ENCODE measurements at places on chromosomes 13 and 19.

DNA sequence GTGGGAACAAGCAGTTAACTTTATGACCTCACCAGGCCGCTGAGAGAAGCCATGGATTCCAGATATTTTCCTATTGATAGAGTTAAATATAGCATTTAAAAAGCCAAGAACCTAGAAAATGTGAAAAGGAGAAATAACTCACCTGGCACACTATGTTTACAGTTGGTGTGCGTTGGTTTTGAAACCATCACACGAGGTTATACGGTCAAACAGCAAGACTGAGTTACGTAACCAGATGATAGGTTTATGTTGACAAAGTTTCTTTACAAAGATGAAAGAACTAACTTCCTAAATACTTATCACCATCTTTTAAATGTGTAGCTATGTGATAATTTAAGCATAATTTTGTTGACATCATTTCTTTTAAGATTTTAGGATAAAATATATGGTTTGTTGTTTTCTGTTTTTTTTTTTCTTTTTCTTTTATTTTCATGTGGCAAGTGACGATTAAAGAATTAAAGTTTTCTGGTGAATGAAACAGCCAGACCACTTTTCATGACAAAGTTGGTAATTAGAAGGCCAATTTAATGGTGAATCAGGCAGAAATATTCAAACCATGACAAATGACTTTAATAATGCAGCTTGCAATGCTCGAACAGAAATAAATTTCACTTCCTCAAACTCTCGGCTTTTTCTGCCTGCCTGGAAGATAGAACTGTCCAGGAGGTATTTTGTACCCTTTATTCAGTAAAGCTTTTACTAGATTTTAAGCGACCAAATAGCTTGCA lies 339.1 kb upstream of the OBI1 start:
- DNase-seq = no peak

DNA sequence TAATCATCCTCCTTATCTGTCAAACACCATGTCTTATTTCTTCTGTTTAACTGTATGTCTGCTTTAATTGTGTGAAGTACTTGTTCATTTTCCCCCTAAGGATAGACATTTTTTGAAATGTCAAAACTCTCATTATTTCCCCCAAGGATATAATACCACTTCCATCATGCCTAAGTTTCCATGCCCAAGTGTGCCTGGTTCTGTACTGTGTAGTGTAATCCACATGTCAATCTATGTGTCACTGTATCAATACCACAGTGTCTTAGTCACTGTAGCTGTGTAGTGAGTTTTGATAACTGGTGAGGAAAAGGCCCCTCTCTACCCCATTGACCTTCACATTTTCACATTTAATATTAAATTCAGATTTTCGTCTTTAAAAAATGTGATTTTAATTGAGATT lies 1265.5 kb downstream of the PCDH9 start:
- DNase-seq = no peak

GRCh38 chr19:3098515-3099346 lies 4.6 kb downstream of the GNA11 start:
- peak; percentile 23 for DNase-seq

DNA sequence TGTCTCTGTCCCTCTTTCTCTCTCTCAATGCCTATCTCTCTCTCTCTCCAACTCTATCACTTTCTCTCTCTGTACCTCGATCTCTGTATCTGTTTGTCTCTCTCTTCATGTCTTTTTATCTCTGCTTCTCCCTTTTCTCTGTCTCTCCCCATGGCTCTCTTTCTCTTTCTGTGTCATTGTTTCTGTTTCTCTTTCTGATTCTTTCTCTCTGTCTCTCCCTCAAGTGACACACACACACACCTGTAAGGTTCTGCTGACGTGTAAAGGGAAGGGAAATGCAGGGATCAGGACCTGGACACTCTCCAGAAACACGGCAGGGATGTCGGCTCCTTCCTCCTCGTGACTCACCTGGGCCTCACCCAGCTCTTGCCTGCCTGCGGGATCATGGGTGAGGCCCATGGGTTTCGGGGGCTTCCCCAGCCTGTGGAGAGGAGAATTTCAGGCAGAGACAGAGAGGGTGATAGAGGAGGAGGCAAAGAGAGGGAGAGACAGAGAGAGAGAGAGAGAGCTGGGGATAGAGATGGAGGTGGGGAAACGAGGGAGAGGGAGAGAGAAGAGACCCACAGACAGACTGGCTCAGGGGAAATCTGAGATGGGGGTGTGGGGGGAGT lies 5.4 kb upstream of the PLAUR start:
- no peak for DNase-seq

GRCh38 chr19:6767081-6767356 lies 216 bp downstream of the SH2D3A start:
- DNase-seq = no peak

GRCh38 chr13:60453490-60453889 lies 56.5 kb downstream of the TDRD3 start:
- no peak for DNase-seq

- DNase-seq = no peak
Measured at GRCh38 chr19:42277821-42278451, 8.9 kb downstream of the CIC start.

DNA sequence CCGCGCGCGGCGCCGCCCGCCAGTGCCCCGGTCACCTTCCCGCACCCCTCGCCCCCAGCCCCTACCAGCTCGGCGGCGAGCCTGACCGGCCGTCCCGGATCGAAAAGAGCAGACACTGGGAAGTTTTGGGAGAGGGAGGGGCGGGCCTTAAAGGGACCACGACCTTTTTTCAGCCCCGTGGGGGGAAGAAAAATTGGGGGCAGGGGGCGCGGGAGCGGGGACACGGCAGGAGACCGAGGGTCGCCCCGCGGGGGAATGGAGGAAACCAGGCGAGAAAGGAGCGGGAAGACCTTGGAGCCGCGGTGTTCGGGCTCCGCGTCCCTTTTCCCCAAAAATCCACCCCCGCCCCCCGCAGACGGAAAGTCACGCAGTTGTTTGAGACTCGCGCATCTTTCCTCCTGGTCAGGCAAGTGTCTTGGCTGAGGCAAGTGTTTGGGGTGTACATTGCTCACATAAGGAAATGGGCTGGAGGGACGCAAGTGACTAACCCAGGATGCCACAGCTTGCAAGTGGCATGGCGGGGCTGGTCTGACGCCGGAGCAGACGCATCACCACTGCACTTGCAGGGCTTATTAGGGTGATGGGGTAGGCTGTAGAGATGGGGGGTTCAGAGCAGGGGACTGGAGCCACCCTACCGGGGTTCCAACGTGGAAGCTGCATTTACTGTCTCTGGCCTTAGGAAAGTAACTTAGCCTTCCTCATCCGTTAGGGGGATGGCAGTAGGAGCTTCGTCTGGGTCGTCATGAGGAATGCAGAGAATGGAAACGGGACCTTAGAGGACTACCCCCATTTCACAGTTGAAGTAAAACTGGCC lies 2.7 kb upstream of the HNRNPL start:
- DNase-seq = peak; percentile 30

DNA sequence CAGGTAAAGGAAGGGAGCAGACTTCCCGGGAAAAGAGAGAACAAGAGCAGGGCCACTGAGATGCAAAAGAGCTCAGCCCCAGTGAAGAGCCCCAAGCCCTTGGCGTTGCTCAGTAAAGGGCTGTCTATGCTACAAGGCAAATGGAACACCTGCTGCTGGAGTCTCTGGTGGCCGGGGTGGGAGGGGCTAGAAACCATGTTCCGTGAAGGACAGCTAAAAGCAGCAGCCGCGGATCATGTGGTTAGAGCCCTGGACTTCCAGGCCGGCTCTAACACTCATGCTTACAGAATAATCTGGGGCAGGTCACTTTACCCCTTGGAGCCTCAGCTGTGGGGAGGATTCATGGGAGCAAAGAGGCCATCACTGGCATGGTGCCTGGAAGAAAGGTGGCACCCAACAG lies 17.8 kb downstream of the POU2F2 start:
- no peak for DNase-seq

GRCh38 chr19:7494416-7495098 lies 5.7 kb upstream of the PEX11G start:
- no peak for DNase-seq

GRCh38 chr13:103788061-103788652 lies 721.9 kb upstream of the SLC10A2 start:
- no peak for DNase-seq

DNA sequence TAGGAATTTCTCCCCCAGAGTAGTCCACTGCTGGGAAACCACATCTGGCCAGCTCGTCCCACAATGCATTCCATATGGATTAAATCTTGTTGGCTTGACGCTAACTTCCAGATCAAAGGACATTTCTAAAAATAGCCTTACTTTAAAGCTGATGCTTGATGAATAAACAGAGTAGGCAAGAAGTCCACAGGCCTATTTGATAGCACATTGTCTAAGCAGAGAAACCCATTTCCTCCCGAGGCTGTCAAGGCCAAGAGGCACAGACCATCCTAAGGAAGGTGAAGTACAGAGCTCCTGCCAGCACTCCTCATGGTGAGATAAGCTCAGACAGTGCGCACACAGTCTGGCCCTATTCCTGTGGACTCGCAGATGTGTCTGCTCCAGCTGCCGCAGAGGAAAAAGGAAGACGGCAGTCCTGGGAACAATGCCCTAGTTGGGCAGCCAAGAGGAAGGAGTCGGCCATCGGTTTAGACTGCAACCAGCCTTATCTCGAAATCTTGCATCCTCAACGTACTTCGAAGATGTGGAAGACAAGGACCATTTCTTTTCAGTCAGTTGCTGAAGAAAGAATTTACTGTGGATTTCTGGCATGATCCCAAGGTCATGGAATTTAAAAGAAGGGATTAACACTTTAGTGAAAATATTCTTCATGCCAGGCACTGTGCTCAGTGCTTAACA lies 156.8 kb downstream of the RGCC start:
- no peak for DNase-seq

DNA sequence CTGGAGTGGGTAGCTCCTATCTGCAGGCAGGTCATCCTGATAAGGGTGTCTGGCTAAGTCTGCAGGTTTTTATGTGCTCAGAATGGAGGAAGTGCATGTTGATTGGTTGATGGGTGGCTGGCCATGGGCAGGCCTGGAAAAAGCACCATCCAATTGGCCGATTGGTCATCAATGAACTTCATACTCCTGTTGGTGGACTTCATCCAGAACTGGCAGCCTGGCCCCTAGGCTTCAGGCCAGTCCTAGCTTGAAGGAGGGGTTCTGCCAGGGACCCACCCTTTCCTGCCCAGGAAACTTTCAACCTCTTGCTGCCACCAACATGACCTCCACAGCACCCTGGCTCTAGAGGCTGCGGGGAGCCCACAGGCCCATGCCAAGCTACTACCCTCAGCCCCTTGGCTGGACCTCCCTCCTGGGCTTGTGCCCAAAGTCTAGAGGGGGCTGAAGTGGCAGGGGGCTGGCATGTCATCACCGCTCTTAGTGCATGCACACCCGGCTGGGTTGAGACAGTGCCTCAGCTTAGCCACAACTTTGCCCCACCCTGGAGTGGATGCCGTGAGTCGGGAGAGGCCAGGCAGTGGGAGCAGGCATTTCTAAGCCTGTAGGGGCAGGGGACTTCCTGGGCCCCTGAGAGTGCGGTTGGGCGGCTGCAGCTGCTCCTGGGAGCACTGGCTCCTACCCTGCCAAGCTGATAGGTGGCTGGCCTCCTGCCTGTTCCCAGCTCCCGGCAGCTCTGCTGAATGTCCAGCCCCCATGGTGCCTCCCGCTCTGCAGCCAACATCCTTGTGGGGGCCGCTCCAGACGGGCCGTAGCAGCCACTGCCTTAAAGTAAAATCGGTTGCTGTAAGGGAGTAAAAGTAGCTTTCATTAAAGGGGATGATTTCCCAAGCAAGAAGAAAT lies 13.2 kb downstream of the DNAJC15 start:
- DNase-seq = no peak

DNA sequence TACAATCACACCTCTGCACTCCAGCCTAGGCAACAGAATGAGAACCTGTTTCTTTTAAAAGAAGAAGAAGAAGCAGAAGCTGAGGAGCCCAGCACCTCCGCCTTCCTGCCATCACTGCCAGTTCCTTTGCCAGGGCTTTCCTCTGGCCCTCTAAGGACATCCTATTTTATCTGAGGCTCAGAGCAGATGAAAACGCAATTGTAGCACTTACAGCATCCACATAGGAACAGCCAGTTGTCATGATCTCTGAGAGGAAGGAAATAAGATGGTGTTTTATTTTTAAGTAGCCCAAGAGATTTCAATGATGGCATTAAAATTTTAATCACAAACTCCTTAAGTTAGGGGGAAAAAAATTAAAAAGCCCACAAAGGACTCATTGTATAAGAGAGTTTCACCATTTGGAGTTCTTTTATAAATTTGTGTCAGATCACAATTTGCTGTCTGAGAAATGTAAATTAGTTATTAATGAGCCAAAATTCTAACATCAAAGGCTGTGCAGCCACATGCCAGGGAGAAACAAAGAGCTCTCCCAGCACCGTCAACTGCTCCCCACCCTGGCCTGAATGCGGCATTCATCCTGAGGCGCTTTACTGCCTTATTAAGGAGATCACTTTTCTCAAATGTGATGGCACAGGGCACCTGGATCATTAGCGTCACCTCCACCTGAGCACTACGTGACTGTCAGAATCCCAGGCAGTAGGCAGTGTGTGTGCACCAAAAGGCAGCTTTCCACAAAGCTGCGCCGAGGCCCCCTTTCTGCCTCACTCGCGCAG lies 393.0 kb downstream of the FOXO1 start:
- no peak for DNase-seq

- no peak for DNase-seq
Measured at GRCh38 chr19:7603919-7604318, 8.3 kb downstream of the CAMSAP3 start.

GRCh38 chr13:28409648-28410047 lies 85.3 kb downstream of the FLT1 start:
- no peak for DNase-seq

GRCh38 chr19:51098365-51099046 lies 9.7 kb downstream of the CTU1 start:
- no peak for DNase-seq

DNA sequence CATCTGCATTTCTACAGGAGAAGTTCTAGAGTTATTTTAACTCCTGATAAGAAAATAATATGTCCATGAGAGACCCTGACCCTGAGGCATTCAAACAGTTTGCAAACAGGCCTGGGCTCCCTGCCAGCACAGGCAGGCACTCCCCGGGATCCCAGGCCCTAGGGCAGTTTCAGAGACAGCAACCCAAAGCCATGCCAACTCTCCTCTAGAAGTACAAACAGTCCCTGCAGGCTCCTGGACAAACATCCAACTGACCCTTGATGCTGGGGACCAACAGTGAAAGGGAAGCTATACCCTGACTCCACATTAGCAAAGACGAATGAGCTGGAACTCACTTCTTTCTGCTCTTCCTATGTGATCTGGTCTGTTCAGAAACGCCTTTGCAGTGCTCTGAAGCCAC lies 44.8 kb downstream of the CCDC70 start:
- no peak for DNase-seq

Measured in T-helper 1 cell (primary cell).